ENCODE measurements at places on chromosomes 11 and 22. TPM values are rescaled to one million over a fixed set of nuclear protein-coding genes. Genes with fewer than 3 reads are reported as not detected.
A peak's percentile ranks its signal among the peaks of the same experiment; 100 is the strongest.

GRCh38 chr11:107014871-107015270, 3.4 kb downstream of the GUCY1A2 start:
- no peak for DNase-seq

DNA sequence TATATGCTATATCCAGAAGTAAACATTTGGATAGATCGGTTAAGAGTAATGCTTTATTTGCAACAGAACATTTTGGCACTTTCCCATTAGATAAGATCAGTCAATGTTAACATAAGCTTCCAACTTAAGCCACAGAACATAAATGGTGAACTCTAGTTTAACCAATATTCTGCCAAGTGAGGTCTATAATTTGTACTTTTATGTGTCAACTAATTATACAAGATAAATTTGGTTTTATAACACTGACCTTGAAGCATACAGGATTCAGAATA, 23.5 kb upstream of the BLID start:
- DNase-seq, result no peak

GRCh38 chr22:35684270-35684700, 33.4 kb upstream of the APOL5 start:
- DNase-seq, result peak; percentile 21

GRCh38 chr22:32331918-32332725, 25.5 kb upstream of the RFPL3 start:
- DNase-seq, result no peak

- DNase-seq, result no peak
Measured at GRCh38 chr22:42202669-42203068, 67.8 kb downstream of the TCF20 start.

DNA sequence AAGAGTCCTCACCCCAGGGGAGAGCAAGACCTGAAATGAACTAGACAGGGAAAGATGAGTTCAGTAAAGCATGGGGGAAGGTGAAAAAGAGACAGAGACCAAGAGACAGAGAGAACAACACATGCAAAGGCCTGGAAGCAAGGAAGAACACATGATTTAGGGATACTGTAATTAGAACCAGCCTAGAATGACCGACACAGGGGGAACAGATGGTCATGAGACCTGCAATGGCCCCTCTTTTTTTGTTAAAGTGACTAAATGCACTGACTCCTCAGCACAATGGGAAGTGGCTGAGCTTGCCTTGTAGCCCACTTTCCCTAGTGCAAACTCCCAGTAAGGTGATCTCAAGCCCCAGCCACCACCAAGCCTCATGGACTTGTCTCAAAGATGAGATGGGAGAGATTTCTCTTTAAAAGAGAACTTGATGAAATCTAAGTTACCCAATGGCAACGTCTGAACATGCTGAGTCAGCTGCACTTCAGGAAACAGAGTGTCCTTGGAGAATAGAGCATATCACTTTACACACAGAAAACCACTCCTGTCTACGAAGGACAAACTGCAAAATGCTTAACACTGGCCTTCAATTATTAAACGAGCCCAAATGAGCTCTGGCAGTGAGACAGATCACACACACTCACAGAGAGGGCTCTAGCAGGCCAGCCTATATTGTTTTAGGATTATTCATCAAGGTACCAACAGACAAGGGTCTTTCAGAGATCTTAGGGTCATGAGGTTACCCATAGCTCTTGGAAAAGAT, 91.0 kb downstream of the SERGEF start:
- DNase-seq, result peak; percentile 16

DNA sequence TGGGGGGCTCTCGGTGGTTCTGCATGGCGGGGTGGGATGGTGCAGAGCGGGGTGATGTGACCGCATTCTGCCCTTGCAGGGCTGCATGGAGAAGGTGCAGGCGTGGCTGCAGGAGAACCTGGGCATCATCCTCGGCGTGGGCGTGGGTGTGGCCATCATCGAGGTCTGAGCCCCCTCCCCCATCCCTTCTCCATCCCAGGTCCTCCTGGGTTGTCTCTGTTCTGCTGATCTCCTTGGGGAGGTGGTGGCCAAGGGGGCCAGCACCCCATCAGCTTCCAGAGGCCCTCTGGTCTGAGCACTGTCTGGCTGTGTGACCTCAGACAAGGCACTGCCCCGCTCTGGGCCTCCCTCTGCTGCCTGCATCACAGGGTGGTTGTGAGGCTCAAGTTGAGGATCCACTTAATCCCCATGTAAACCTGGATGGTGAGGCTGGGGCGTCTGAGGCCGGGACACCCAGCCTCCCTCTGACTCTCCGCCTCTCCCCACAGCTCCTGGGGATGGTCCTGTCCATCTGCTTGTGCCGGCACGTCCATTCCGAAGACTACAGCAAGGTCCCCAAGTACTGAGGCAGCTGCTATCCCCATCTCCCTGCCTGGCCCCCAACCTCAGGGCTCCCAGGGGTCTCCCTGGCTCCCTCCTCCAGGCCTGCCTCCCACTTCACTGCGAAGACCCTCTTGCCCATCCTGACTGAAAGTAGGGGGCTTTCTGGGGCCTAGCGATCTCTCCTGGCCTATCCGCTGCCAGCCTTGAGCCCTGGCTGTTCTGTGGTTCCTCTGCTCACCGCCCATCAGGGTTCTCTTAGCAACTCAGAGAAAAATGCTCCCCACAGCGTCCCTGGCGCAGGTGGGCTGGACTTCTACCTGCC, 53.3 kb downstream of the CD82 start:
- DNase-seq, result no peak

- peak; percentile 79 for DNase-seq
Measured at GRCh38 chr11:96306933-96307775, 35.8 kb downstream of the MAML2 start.

GRCh38 chr11:16280256-16280682, 76.1 kb downstream of the SOX6 start:
- DNase-seq, result no peak

The CAPN5 gene
- total RNA-seq, result 102 TPM

The C11orf52 gene
- total RNA-seq, result 2.0 TPM

The UBTFL1 gene
- total RNA-seq, result not detected

The RAB3IL1 gene
- total RNA-seq, result 57.7 TPM

The SESN3 gene
- total RNA-seq, result 27.5 TPM

The AIFM3 gene
- total RNA-seq, result 2.9 TPM

All from testis (tissue), 5 donors.